Osteoblast (primary cell): ENCODE measurements at places on chromosomes 12 and 14. TPM values are rescaled to one million over a fixed set of nuclear protein-coding genes. Genes with fewer than 3 reads are reported as not detected.

The NPAS3 gene
- 0.59 and 0.72 TPM in 2 replicates for total RNA-seq

The C1QL4 gene
- 0.36 TPM in 1 of 2 replicates, not detected in the other for total RNA-seq

The IL31 gene
- total RNA-seq: not detected in 2 replicates

The FGD4 gene
- 5.6 and 11.9 TPM in 2 replicates for total RNA-seq

The BMP4 gene
- total RNA-seq: 6.8 and 7.6 TPM in 2 replicates

The SOX5 gene
- 4.7 and 5.1 TPM in 2 replicates for total RNA-seq

DNA sequence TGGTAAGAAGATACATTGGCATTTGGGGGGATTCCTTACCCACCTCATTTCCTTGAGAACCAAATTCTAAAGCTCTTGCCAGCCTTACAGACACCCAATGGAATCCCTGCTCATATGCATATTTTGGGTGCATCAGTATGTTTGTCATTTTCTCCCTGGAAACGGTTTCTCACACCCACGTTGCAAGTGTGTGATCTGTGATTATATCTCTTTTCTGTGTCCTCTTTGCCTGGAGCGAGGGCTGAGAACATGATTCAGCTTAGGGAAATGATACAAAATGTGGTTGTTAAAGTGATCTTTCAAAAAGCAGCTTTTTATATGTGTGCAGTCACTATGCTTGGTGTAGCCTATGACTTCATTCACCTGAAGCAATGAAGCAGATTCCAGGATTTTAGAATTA is 52.0 kb downstream of the KCNMB4 start:
- no peak for DNase-seq

- DNase-seq: no peak
Measured at GRCh38 chr12:92472201-92472600, 230.6 kb upstream of the PLEKHG7 start.

DNA sequence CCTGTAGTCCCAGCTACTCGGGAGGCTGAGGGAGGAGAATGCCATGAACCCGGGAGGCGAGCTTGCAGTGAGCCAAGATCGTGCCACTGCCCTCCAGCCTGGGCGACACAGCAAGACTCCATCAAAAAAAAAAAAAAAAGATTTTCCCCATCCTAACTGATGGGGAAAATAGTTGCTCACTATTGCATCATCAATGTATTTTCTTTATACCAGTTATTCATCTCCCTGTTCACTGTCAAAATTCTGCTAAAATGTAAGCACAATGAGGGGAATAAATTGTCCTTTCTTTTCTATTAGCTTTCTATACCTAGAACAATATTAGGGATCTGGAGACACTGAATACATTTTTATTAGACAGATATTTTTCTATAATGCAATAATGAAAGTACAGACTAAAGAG is 561.3 kb downstream of the CCER1 start:
- DNase-seq: no peak

- DNase-seq: no peak
Measured at GRCh38 chr12:14390870-14391530, 25.5 kb downstream of the ATF7IP start.

- DNase-seq: no peak
Measured at GRCh38 chr14:63940387-63940786, 87.6 kb downstream of the SYNE2 start.

DNA sequence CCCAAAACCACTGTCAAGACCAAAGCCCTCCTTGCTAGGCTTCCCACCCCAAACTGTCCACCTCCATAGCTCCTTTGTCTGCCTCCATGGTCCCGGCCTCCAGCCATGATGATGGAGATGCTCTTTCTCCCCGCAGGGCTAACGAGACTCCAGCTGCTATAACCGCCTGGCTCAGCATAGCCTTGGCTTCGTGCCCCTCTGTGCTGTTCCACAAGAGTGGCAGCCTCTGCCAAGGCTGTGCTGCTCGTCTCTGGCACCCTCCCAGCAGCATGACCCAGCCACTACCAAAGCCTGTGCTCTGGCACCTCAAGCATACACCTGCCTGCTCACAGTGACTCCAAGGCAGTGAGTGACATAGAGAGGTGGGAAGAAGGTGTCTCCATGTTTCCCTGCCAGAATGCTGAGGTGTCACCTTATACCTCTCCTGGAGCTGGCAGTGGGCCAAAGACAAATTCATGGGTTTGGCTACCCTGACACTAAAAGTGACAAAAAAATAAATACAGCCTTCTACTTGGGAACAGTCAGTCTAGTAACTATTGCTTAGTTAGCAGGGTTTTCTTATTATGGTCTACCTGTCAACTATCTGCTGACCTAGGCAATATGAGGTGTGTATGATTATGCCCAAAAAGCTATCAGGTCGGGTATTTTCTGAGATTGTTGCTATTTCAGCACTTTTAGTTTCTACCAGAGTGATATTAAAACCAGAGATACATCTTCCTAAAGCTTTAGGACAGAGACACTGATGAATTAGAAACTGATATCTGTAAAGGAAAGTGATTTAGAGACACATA is 16.1 kb upstream of the KRT73 start:
- no peak for DNase-seq
